ENCODE measurements at places on chromosomes 6 and 20.

GRCh38 chr6:114068771-114069170, 97.8 kb upstream of the HDAC2 start:
- DNase-seq: no peak

DNA sequence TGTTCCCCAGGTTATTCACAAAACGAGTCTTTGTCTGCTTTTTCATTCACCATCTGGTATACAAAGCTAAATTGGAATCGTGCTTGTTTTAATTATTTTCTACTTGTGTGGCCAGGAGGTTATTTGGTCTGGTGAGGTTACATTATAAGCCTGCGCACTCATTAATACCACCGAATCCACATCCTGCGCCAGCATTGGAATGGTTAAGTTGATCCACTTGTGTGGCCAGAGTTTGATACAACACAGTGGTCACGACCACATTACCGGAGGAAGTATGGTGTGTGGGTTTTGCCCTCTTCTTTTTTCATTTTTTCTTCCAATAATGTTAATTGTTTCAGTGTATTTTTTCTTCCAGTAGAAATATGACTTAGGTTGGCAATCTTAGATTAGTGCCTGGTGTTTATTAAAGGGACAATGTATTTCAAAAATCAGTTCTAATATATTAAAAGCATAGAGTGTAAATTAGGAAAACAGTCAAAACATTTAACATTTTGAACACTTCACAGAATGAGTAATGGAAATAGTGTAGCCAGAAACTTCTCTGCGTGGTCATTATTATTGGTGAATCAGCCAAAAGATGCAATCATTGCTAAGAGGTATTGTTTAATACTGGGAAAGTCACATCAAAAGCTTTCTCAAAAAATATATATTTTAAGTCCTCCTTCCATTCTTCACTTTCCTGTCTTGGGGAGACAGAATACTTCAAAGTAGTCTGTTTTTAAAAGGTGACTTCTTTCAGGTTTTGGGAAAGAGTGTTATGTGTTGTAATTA, 84.5 kb downstream of the JARID2 start:
- no peak for DNase-seq

DNA sequence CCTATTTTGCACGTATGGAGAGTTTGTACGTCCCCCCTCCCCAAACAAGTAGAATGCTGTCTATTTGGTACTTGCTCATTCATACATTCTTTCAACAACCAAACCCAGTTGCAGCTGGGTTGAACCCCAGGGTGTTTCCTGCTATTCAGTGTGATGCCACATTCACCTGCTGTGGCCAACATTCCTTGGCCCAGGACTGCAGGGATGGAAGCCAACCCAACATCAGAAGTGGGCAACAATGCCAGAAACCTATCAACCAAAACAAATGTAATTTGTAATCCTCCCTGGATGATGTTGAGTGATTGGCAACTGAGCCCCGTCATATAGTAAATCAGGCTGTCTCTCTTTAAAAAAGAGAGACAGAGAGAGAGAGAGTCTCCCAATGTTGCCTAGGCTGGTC, 8.9 kb downstream of the NT5E start:
- DNase-seq: no peak

DNA sequence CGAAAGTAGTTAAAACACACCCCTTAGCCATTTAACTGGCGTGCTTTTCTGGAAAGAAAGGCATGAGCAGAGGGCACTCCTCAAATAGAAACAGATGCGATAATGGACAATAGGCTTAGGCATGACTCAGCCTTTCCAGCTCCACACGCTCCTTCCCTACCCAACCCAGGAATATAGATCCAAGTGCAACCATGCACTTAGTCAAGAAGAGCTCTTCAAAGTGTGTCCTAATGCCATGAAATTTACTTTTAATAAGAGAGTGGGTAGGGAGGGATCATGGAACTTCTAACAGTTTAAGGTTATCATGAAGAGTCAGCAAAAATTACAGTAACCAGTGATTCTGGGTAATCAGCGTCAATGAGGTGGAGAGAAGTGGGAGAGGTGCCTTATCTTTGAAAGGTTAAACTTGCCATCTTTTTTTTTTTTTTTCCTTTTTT, 2.4 kb upstream of the EFHC1 start:
- no peak for DNase-seq

GRCh38 chr6:160356074-160356744, 8.0 kb downstream of the SLC22A3 start:
- DNase-seq: no peak

GRCh38 chr20:47361057-47361915, 4.8 kb upstream of the ZMYND8 start:
- DNase-seq: no peak

GRCh38 chr6:108383981-108384380, 89.1 kb downstream of the AFG1L start:
- no peak for DNase-seq

DNA sequence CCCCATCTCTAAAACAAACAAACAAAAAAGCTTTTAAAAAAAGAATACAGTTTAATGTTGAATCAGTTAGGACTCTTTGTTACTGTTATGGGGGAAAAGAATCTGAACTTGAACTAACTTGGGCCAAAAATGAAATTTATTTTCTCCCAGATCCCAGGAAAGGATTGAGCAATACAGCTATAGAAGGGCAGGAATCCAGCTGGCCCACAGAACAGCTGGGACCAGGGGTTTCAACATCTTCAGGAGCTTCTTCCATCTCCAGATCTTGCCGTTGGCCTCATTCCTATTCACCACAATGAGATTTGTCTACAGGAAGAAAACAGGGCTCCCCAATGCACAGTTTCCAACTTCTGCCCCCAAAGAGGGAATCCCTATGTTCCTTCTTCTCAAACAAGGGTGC, 43.2 kb upstream of the AKAP12 start:
- DNase-seq: no peak

GRCh38 chr20:63057171-63058117, 50.7 kb upstream of the BHLHE23 start:
- DNase-seq: no peak

- no peak for DNase-seq
Measured at GRCh38 chr6:137258170-137258569, 39.0 kb upstream of the IFNGR1 start.

GRCh38 chr6:34729631-34730470, 27.5 kb upstream of the SNRPC start:
- DNase-seq: no peak

GRCh38 chr6:402901-403658, 11.5 kb downstream of the IRF4 start:
- no peak for DNase-seq

- DNase-seq: no peak
Measured at GRCh38 chr6:134288538-134289203, 29.2 kb downstream of the SGK1 start.

- no peak for DNase-seq
Measured at GRCh38 chr6:15911753-15912504, 217.0 kb upstream of the MYLIP start.

- DNase-seq: no peak
Measured at GRCh38 chr6:168934660-168935627, 318.7 kb downstream of the THBS2 start.

- DNase-seq: no peak
Measured at GRCh38 chr6:16688436-16688835, 72.8 kb downstream of the ATXN1 start.

DNA sequence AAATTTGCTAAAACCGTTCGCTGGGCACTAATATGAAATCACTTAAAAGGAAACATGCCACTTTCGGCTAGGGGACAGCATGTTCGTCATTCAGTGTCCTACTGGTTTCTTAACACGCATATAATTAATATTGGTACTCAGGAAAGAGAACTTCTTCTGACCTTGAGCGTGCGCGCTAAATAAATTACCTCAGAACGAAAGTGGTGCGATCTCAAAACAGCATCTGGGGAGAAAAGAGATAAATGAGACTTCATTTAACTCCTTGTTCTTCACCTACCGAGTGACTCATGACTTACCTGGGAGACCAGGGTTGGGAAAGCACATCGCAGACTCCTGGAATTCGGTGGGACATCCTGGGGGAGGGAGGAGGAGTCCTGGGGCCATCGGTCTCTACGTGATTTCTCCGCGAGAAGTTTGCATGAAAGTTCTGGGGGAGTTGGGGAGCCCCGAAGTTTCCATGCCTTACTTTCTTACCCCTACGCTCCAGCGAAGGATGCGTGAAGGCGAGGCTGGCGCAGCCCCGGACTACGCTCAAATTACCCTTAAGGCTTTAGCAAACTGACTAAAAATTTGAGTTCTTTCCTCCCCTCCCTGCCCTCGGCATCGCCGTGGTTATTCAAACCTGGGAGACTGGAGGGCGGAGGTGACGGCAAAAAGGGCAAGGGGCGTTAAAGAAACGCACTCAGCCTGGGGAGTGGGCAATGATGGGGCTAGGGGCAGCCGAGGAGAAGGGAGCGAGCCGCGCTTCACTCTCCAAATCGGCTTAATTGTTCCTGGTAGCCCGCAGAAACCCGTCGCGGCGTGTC, 1.1 kb upstream of the BEND6 start:
- DNase-seq: peak; percentile 64

- DNase-seq: no peak
Measured at GRCh38 chr6:144144996-144145395, 5.3 kb upstream of the STX11 start.

DNA sequence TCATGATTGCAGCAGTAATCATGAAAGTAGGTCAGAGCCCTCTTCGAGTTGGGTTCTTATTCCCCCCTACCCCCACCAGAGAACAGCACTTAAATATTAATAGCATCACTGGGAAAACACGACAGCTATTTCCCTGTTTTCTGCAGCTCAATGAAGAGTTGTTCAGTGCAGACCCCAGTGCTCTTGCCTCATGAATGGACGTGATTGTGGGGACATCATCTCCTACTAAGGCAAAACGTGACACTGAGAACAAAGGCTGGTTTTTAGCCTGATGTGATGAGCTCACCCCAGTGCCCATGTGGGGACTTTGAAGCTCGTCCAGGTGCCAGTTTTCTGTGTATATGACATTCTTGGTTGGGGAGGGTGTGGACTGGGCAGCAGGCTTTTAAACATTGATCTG, 105.9 kb downstream of the SLC35F1 start:
- no peak for DNase-seq

- DNase-seq: no peak
Measured at GRCh38 chr6:149046822-149047246, 270.7 kb upstream of the TAB2 start.
